ENCODE measurements at places on chromosomes 2 and 18. TPM values are rescaled to one million over a fixed set of nuclear protein-coding genes. Genes with fewer than 3 reads are reported as not detected.

The SEPTIN10 gene
- total RNA-seq = 62.4 TPM

The SERPINB11 gene
- total RNA-seq = 1.6 TPM

The XDH gene
- 6.1 TPM for total RNA-seq

The FAM117B gene
- total RNA-seq = 2.6 TPM

The KIAA2012 gene
- total RNA-seq = not detected

The MPPE1 gene
- total RNA-seq = 22.1 TPM

The CAPN13 gene
- total RNA-seq = not detected

The ATP6V1C2 gene
- total RNA-seq = 0.90 TPM

The C1QL2 gene
- not detected for total RNA-seq

Measured in bronchial epithelial cell (primary cell).